ENCODE measurements at places on chromosomes 13 and 19.

DNA sequence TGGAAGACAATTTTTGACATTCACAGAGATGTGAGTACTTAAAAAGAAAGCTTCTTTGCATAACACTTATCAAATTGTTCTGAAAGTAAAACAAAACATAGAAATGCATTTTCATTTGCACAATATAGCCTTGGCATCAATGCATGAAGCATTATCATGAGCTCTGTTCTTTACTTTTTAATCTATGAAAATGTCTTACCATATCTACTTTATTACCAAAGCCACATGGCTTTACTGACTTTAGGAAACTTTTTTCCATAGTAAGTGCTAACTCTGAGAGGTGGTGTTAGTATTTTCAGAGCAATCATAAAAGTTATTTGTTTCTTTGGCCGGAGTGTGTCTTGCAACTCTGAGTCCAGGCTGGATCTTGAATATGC is 10.5 kb downstream of the TNFRSF19 start:
- DNase-seq = no peak

DNA sequence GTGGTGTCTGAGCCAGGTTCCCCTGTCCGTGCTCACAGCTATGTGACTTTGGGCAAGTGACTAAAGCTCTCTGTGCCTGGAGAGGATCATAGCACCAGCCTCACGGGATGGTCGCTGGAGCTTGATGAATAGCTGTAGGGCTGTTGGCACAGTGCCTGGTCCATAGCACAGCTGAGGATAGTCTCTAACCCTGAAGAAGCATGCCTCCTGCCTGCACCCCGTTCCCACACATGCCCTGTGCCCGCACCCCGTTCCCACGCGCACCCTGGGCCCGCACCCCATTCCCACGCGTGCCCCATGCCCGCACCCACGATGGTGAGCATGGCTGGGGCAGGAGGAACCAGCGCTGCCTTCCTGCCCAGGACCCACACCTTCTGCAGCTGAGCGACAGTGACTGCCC is 63.7 kb upstream of the F7 start:
- DNase-seq = no peak

GRCh38 chr19:31553112-31553845 is 204.0 kb upstream of the TSHZ3 start:
- DNase-seq = no peak

DNA sequence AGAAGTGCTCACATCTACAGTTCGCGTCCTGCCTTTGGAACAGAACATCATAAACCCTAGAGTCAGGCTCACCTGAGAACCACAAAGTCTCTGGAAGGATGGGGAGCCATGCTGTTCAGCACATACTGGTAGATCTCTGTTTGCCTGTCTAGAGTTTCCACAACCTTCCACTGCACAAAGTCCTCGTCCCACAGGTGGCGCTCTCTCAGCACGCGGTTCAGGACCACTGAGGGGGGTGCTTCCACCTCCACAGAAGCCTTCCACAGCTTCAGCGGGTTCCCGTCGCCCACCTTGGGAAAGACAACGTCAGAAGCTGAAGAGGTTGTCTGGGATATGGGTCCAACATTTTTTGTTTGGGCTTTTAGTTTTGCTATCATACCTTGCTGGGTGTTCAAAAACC is 93.6 kb downstream of the KL start:
- no peak for DNase-seq

GRCh38 chr13:58343076-58343475 is 711.5 kb downstream of the PCDH17 start:
- DNase-seq = no peak

DNA sequence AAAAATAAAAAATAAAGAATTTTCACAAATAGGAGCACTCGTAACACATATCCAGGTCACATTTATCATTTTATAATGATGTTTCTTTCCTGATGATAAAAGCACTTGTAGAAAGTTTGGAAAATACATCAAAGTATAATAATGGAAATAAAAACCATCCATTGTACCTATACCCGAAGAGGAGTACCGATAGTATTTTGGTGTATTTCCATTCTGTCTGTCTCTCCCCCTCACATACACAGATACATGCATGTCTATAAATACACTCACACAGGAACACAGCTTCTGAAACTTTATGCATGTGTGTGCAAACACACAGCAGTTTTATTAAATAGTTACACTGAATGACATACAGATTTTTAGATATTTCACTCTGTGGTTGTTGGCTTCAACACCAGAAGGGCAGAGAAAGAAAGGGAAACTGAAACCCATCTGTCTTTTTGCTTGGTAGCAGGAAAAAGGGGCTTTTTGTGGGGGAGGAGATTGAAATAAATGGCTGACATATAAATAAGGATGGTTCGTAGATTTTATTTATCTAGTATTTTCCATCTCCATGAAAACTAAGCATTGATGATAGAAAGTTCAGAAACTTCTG is 114.8 kb downstream of the LRCH1 start:
- peak; percentile 20 for DNase-seq

DNA sequence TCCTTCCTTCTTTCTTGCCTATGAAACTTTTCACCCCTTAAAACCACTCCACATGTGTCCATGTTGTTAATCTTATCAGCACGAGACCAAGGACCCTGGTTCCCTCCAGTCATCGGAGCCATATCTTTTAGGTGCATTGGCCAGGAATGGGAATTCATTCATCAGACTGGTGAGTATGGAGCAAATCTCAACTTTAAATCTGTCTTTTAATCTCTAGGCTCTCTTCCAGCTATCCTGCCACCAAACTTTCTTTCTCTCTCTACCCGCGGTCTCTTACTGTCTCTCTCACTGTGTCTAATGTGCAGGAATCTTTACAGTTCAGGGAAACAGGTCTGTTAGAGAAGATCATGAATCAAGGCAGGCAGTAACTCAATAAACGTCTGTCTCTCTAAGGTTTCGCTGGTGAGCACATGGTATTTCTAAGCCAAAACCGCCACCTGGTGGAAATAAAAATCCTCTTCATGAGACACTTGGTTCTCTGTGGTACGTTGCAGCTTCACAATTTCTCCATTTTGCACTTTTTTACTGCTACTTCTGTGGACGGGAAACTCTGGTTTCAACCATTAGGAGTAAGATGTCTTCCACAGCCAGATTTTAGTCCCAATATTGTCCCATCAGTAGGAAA is 16.1 kb downstream of the LGALS16 start:
- DNase-seq = peak; percentile 39

DNA sequence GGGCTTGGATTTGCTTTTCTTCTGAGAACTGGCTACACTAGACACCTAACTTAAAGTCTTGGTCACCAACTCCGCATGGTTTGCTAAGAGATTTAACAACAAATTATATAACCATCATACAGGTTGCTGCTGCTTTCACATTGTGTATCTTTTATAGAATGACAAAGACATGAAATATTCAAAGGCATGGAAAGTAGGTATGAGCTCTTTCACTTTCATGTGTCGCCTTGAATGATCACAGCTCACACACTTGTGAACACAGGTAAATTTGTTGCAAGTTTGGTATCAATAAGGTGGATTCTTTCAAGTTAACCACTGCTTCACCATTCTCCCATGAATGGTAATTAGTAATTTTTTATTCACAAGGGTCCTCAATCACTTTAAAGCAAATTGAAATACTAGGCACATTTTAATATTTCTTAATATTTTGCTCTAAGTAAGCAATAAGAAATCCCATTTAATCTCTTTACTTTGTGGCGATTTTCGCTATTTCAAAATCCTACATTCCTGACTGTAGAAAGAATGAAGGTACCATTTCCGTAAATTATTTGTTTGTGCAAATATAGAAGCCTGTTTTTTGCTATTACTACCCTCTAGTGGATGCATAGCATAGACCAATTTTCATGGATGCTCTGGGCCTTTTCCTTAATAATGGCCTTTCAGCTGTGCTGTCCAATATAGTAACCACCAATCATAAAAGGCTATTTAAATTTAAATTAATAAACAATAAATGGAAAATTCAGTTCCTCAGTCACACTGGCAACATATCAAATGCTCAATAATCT is 45.5 kb upstream of the FREM2 start:
- DNase-seq = no peak

- DNase-seq = no peak
Measured at GRCh38 chr13:90926459-90926858, 421.0 kb upstream of the MIR17HG start.

GRCh38 chr13:40605573-40605972 is 60.9 kb downstream of the FOXO1 start:
- DNase-seq = no peak

DNA sequence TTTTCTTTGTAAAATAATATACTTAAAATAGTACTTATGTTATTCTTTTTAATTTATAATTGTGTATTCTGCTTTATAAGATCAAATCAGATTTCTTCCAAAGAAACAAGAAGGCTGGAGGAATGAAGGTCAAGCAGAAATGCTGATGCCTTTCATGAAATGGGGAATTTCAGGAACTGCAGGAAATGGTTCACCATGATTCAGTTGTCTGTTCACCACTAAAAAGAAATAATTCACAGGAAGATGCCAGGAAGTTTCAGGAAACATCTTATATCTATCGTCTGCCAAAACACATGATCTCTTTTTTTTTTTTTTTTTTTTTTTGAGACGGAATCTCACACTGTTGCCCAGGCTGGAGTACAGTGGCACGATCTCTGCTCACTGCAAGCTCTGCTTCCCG is 15.7 kb upstream of the SCEL start:
- no peak for DNase-seq

- no peak for DNase-seq
Measured at GRCh38 chr19:10884274-10884673, 12.9 kb downstream of the CARM1 start.

DNA sequence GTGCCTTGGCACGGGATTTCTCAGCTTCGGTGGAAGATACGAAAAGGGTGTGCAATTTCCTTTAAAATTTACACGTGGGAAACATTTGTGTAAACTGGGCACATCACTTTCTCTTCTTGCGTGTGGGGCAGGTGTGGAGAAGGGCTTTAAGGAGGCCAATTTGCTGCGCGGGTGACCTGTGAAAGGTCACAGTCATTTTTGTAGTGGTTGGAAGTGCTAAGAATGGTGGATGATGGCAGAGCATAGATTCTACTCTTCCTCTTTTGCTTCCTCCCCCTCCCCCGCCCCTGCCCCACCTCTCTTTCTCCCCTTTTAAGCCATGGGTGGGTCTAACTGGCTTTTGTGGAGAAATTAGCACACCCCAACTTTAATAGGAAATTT is 7.2 kb downstream of the SLITRK5 start:
- no peak for DNase-seq

GRCh38 chr19:44745341-44745831 is 3.1 kb upstream of the BCL3 start:
- DNase-seq = no peak

DNA sequence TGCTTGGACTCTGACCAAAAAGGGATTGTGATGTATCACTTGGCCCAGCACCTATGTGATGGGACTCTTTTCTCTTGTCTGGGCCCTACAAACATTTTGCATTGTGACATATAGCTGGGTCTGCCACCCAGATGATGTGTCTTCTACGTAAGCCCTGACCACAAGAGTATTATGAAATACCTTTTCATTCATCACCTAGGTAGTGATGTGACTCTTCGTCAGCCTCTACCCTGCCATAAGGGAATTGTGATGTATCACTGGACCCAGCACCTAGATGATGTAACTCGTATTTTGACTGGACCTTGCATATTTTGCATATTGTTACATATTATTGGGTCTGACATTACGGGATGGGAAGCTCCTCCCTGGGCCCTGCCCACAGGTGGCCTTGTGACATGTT is 29.7 kb upstream of the ZNF681 start:
- DNase-seq = no peak

DNA sequence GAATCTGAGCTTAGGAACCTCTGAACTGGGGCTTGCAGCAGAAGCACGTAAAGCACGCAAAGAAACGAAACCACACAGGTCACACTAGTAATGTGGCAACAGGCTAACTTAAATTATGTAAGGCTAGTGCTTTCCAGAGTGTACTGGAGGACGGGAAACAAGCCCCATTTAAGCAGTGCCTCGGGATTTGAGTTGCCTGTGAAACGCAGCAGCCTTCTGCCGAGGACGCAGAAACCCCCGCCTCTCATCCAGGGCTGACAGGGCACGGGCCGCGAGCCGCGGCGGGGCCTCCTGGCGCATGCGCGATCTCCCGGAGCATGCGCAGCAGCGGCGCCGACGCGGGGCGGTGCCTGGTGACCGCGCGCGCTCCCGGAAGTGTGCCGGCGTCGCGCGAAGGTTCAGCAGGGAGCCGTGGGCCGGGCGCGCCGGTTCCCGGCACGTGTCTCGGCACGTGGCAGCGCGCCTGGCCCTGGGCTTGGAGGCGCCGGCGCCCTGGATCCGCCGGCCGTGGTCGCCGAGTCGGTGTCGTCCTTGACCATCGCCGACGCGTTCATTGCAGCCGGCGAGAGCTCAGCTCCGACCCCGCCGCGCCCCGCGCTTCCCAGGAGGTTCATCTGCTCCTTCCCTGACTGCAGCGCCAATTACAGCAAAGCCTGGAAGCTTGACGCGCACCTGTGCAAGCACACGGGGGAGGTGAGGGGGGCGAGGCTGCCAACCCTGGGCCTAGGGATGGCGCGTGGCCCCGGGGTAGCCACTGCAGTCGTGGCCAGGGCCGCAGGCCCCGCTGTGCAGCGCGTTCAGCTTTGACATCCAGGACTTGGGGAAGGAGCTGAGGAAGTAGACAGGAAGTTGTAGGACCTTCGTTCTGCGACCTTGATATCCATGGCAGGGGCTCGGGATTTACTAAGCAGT is at the start of gene GTF3A:
GTF3A (plus strand) TSS at position 374 of the 912 bp plus-strand sequence.
- DNase-seq = peak; percentile 82

DNA sequence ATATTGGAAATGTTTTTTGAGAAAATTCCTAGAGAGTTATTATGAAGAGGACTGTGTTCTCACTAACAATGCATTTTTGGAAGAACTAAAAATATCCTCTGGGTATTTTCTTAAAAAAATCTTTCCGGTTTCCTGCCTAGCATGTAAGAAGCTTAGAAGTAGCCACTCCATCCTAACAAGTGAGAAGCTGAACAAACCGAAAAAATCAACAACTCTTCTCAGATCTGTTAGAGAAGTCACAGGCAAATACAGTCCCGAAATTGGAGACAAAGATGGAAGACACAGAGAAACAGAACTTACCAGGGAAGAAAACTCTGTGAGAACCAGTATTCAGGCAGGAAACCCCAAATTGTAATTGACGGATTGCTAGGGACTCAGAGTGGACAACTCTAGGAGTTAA is 173.0 kb downstream of the KLF12 start:
- DNase-seq = no peak

DNA sequence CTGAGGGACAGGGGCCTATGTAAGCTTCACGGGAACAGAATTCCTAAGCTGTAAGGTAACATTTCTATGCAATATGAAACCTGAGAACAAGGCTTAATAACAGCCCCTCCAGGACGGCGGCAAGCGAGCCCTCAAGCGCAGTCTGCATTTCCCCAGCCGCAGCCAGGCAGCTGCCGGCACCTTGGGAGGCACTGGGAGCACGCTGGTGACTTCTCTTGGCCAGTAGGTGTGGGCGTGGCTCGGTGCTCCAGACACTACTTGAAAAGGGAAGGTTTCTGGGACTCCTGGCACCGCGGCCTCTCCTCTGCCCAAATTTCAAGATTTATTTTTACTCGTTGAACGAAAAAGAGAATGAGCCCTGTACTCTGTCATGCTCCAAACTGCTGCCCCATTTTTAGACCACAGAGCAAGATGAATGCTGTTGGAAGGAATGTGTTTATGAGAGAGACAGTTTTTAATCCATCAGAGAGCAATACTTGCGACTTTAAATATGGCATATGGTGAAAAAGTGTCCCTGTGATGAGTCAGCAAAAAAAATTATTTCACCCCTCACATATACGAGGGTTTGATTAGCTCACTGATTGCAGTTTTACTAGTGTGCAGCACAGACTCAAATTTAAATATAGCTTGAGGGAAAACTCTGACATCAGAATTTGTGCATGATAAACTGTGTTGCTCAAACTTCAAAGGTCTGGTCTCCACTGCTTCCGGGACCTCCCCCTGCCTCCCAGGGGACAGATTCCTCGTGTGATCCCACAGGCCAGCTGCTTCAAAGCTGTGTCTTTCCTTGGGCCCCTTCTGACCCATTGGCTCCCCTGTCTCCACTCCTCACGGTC is 81.2 kb downstream of the COL4A2 start:
- no peak for DNase-seq

Data from stimulated activated naive CD4-positive, alpha-beta T cell (primary cell).